ENCODE measurements at places on chromosomes 5 and 9. TPM values are rescaled to one million over a fixed set of nuclear protein-coding genes. Genes with fewer than 3 reads are reported as not detected.

PCDHA1 gene
- polyA plus RNA-seq: not detected

GRCh38 chr5:179313849-179314521 lies 31.3 kb downstream of the ADAMTS2 start:
- no peak for DNase-seq

- no peak for DNase-seq
These were observed 43.7 kb upstream of the SPRY4 start for GRCh38 chr5:142368529-142368928.

- no peak for DNase-seq
These were observed 81.9 kb downstream of the PRR16 start for GRCh38 chr5:120545951-120546350.

DNA sequence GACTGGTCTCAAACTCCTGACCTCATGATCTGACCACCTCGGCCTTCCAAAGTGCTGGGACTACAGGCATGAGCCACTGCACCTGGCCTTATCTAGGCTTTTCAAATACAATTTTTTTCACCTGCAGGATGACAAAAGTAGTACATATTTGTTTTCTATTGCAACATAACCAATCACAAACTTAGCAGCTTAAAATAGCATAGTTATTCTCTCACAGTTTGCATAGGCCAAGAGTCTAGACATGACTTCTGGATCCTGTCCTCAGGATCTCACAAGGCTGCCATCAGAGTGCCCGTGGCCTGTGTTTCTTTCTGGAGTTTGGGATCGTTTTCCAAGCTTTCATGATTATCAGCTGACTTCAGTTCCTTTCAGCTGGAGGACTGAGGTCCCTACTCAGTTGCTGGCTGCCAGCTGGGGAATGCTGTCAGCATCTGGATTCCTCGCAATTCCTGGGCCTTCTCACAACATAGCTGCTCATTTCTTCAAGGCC lies 348.9 kb downstream of the ARHGEF28 start:
- DNase-seq: no peak

DNA sequence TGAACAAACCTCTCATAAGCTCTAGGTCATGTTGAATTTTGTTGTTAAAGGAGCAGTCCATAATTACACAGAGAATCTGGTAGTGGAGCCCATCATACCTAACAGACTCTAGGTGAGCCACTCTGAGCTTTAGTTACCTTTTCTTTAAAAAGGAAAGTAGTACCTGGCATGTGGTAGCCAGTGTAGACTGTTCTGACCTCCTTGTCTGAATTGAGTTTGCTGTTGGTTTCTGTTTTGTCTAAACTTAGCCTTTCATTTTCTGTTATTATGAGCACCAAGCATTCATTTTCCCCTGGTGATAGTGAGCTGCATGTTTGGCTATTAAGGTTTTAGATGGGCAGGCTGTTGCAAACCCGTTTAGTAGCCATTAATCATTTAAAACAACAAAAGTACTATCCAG lies 112.2 kb downstream of the MAST4 start:
- DNase-seq: no peak
